Prostate gland (tissue), 2 donors: ENCODE measurements at places on chromosomes 2 and 18. TPM values are rescaled to one million over a fixed set of nuclear protein-coding genes. Genes with fewer than 3 reads are reported as not detected.

The SERPINB10 gene
- 0.55 TPM for total RNA-seq

The ADRA2B gene
- total RNA-seq = 5.0 TPM

The KCNG3 gene
- total RNA-seq = 0.27 TPM

GRCh38 chr2:133517876-133518275 is 50.4 kb downstream of the NCKAP5 start:
- no peak for DNase-seq

- DNase-seq = no peak
These were observed 168.3 kb downstream of the OTX1 start for GRCh38 chr2:63218800-63219526.

DNA sequence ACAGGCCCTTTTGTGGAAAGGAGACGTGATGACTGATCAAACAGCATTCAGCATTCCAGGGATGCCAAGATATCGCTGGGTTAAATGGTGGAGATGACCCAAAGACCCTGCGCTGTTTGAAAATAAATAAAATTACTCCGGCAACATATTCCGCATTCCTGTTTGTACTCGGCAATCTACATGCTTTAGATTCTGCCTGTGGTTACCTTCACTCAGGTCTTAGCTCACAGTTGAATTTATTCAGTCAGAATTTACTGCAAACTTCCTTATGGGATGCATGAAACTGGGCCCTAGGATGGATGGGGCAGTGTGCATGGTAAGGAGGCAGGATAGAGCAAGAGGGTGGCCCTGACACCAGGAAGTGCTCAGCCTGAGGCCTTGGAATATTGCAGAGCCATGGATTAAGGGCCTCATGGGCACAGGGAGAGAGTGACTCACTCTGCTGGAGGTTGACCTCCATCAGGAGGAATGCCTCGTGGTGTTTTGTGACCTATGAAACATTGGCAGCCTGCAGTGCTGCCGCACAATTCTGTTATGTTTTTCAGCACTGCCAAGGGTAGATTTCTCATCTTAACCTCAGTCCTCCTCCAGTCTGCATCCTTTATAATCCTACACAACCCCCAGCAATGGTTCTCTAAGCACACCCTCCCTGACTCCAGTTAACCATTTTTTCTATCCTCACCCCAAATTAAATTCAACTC is 321.4 kb downstream of the IRS1 start:
- no peak for DNase-seq
